GM12878 (cell line): ENCODE measurements at places on chromosomes 16 and 17. TPM values are rescaled to one million over a fixed set of nuclear protein-coding genes. Genes with fewer than 3 reads are reported as not detected.

- no peak for DNase-seq
Measured at GRCh38 chr16:7351610-7352510, 19.2 kb downstream of the RBFOX1 start.

- DNase-seq: no peak
Measured at GRCh38 chr16:12089492-12090150, 113.1 kb downstream of the SNX29 start.

PRRT2 gene
- 0.35 and 0.49 TPM in 2 replicates for total RNA-seq

DNA sequence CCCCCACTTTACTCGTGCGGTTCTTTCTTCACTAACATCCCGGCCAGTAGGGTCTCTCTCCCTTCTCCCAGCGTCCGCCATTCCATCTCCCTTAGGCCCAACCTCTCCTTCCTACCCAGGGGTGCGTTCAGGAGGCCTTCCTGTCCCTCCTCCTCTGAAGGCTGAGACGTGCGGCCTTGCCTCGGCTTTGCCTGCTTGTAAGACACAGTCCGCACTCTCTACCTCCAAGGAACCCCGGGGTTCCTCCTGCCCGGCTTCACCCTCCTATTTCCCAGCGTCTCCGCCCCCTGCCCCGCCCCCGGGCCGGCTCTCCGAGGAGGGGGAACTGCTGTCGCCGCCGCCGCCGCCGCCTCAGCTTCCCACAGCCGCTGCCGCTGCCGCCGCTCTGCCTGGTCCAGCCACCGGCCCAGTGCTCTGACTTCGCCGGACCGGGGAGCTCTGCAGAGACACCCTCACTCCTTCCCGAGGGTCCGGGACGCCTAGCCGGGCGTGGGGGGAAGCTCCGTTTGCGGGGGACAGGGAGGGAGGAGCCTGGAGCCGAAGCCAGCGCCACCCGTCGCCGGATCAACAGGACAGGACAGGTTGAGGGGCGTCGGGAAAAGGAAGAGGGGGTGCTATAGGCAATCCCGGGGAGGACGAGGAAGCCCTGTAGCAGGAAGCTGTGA, 1.2 kb upstream of the FGF11 start:
- no peak for DNase-seq

- DNase-seq: no peak
Measured at GRCh38 chr17:13513039-13513405, 88.7 kb downstream of the HS3ST3A1 start.

C16orf46 gene
- total RNA-seq: not detected in 2 replicates

DNA sequence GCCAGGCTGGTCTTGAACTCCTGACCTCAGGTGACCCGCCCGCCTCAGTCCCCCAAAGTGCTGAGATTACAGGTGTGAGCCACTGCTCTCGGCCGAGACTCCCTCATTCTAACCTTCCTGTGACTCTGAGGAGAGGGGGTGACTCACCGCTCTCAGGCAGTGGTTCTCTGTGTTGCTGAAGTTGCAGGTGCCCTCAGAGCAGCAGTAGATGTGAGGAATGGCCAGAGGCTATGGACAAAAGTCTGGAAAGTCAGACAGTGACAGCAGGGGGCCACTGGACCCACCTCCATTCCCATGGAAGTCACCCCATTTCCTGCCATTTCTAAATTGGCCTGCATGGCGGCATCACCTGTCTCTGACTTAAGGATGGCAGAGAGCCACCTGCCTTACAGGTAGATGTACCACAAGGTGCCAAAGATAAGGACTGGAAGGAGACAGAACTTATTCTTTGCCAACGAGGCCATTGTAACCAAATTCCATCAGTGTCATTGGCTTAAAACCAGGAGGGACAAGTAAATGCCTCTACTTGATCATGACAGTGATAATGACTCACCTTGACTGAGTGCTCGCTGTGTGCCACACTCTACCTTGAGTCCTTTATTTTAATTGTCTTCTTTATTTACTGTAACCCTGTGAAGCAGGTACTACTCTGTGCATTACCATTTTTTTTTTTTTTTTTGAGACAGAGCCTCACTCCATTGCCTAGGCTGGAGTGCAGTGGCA, 15.3 kb upstream of the CNOT1 start:
- DNase-seq: no peak

DNA sequence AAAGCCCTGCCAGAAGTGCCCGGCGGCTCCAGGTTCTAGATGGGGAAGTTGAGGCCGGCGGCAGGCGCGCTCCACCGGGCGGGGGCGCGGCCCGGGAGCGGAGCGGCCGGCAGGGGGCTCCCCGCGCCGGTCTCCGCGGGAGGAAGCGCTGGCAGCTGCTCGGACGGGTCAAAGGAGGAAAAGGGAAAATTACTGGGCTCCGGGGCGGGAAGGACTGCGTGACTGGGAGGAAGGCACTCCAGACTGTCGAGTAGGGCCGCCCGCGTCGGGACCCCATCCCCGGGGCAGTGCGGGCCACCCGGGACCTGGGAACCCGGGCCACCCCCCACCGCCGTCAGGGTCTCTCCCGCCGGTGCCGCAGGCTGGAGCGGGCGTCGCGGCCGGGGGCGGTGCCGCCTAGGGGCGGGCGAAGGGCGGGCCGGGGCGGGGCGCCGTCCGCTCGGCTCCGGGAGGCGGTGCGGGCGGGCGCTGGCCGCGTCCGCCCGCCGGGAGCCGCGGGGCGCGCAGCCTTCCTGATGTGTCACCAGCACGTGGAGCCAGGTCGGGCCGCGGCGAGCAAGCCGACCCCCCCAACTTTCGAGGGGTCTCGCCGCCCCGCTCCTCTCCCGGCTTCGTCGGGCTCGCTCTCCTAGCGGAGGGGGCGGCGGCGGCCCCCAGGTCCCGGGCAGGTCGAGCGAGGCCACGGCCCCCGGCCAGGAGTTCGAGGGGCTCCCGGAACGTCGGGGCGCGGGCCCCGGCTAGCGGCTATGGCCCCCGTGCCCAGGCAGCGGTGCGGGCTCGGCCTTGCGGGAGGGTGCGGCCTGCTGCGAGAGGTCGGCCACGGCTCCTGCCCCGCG, 167.5 kb downstream of the RAB11FIP4 start:
- no peak for DNase-seq

DNA sequence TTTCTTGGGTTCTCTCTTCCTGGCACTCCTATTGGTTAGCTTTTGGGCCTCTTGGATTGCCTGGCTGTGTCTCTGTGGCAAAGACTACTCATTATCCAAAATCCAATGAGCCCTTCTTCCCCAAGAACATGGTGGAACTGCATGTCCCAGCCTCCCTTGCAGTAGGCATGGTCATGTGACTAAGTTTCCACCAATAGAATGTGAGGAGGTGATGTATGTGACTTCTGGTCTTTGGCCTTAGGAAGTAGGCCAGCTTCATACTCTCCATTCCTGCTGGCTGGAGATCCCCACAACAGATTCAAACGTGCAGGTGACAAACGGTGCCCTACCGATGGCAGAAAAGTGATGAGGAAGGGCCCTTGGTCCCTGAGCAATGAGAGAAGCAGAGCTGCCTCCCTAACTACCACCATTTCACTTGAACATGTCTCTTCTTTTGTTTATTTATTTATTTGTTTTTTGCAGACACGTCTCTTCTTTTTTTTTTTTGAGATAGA, 17.3 kb upstream of the SPN start:
- DNase-seq: peak; percentile 83

GRCh38 chr16:4675864-4676786, 17.2 kb upstream of the NUDT16L1 start:
- DNase-seq: no peak

- DNase-seq: no peak
Measured at GRCh38 chr16:22726868-22727267, 87.1 kb upstream of the HS3ST2 start.

DNA sequence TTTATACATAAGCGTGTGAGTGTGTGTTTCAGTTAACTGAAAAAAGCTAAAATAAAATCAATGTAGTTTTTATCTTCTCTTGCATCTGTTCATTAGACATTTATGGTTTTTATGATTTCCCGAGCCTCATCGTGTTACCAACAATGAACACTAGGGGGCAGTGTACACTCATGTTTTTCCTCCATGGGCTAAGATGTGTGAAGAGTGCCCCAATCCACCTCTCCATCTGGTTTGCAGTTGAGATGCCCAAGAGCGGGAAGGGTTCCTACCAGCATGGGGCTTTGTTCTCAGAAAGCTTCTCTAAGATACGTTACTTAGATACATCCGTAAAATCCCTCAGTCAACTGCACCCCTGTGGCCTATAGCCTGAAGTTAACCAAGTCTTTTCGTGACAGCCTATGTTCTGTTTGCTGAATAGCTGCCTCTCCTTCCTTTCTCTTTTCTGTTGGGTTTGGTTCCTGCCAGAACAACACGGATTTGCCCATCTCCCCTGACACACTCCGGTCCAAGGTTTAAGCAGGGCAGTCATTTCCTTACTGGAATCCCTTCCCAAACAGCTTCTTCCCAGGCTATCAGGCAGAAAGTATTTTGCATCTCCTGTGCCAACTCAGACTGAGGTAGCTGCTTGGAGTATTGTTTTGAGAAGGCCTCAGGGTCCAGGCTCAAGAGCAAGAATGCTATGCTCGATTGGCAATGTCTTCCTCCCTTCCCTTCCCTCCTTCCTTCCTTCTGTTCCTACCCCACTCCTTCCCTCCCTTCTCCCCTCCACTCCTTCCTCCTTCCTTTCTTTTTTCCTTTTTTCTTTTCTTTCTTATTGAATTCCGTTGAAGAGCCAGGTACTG, 12.9 kb upstream of the ELAC2 start:
- DNase-seq: no peak

DNA sequence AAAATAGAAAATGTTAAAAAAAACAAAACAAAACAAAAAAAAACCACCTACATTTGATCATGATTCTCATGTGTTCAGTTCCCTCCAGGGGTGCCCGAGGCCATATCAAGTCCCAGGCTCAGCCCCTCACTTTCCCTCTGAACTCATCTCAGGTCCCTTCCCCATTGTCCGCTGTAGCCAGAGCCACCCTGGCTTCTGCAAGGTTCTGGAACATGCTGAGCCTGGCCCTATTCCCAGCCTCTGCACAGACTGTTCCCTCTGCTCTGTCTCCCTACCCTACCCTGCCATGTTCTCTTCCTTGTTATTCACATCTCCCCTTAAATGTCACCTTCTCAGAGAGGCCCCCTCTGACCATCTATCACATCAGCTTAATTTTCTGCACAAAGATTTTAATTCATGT, 46.9 kb downstream of the TK2 start:
- no peak for DNase-seq

DNA sequence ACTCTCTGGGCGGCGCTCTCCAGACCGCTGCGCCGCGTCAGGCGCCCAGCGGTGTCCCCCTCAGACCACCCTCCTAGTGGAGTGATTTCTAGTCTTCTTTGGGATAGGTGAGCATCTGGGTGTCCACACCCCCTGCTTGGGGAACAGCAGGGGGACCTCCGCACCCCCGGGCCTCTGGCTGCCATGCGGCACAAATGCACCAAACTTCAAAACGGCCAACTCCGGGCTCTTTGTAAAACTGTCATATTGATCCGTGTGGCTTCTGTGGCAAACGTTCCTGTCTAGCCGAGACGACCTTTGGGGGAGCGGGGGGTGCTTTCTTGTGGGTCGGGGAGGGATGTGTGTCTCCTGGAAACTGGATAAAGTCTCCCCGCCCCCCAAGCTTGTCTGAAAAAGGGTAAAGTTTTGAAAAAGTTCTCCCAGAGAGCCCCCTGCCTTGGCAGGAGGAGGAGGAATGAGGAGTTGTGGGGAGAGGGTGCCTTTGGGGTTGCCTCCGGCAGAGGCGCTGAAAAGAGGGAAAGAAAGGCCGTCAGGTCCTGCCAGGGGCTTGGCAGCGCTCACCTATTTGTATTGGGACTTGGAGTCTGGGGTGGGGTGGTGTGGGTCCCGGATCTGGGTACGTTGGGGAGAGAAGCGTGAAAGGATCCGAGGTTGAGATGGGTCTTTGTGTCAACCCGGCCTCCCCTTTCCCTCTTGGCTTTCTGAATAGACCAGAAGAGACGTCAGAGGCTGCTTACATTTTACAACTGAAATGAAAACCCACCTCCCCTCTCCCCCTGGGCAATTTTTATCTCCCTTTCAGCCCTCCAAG, 2.2 kb upstream of the CHD3 start:
- no peak for DNase-seq

GRCh38 chr17:56808503-56808902, 25.2 kb downstream of the C17orf67 start:
- no peak for DNase-seq

KRT32 gene
- total RNA-seq: not detected in 2 replicates

DNA sequence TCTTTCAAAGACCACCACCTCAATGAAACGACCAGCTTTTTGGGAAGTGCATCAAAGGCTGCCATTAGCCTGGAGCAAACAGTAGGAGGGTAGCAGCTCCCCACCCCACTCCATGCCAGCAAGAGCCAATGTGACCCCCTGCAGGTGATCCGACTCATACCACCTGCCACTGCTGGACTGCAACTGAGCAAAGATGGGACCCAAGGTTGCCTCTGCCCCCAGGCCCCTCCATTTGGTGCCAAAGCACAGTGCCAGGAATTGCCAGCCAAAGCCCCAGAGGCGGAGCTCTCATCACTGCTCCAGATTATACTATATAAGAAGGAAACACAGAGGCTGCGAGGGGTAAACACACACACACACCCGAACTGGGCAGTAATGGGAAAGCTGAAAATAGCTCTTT, 8.3 kb downstream of the PITPNM3 start:
- DNase-seq: no peak

DNA sequence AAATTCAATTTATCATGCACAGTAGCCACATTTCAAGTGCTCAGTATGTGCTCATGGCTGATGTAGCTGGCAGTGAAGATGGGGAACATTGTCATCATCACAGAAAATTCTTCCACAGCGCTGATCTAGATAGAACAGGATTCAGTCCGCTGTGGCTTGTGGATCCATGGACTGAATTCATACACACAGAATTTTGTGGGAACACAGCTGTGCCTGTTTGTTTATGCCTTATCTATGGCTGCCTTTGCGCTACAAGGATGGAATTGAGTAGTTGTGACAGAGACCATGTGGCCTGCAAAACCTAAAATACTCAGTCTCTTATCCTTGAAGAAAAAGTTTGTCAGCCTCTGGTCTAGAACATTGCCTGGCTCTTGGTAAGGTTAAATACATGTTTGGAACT, 128.4 kb downstream of the PRKCB start:
- no peak for DNase-seq

KRTAP17-1 gene
- not detected in 2 replicates for total RNA-seq

- DNase-seq: no peak
Measured at GRCh38 chr17:6048486-6048885, 21.7 kb upstream of the WSCD1 start.

SERPINF2 gene
- 0.21 and 0.40 TPM in 2 replicates for total RNA-seq

GRCh38 chr17:78785011-78785662, 3.1 kb upstream of the CYTH1 start:
- DNase-seq: no peak

- no peak for DNase-seq
Measured at GRCh38 chr17:7176841-7177190, 2.4 kb downstream of the ASGR1 start.

CACNA1H gene
- total RNA-seq: 0.19 and 0.54 TPM in 2 replicates

GRCh38 chr16:89841275-89841674, 13.0 kb downstream of the SPIRE2 start:
- DNase-seq: no peak

- no peak for DNase-seq
Measured at GRCh38 chr17:76428511-76428910, 24.4 kb downstream of the UBE2O start.
